ENCODE measurements at places on chromosomes 7 and 10. TPM values are rescaled to one million over a fixed set of nuclear protein-coding genes. Genes with fewer than 3 reads are reported as not detected.
A peak's percentile ranks its signal among the peaks of the same experiment; 100 is the strongest.

DNA sequence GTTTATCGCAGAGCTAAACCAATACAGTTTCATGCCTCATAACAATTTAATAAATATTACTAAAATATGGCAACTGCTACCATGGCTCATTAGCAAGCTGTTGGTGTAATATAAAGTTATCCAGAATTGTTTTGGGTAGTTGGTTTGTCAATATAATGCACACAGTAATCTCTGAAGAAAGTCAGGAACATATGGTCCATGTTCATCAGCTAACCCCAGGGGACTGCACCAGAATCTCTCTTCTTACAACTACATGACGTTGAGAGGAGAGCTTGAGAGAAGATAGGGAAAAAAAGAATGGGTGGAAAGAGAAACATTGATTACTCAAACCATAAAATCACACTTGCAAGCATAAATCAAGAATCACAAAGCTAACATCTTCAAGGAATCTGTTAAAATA is 333.7 kb downstream of the NRG3 start:
- no peaks in the 10 kb centered on the region for H3K27me3 ChIP-seq
- no peak overlapping the region for H3K4me3 ChIP-seq
- no peaks in the 10 kb centered on the region for H3K36me3 ChIP-seq
- H3K4me1 ChIP-seq = no peaks in the 10 kb centered on the region

DNA sequence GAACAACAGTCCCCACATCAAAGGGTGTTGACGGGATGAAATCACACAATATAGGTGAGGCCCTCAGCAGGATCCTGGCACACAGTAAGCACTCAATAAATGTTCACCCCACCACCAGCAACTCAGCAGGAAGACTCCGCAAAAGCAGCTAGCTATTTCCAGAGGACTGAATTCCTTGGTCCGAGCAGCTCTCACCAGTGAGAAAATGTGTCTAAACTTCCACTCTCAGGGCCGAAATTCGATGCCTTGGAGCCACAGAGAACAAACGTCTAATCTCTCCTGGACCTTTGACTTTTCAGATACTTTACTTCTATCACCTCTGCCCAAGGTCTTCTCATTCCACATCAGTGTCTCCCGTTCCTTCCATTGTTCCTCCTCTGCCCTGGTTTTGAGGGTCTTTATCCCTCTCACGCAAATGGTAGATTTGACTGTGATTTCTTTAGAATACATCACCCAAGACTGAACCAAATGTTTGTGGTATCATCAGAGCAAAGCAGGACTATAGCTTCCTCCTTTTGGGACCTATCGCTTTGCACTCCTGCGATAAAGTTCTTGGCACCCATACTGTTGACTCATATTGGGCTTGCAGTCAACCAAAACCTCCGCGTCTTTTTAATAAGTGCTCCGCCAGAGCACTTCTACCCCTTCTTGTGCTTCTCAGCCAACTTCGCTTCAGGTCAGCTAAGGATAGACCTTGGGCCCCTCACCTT is 903 bp upstream of the NT5C2 start:
- H3K36me3 ChIP-seq = peaks cover 38% of the 10 kb centered on the region
- H3K4me3 ChIP-seq = peak overlapping the region; percentile 82
- H3K27me3 ChIP-seq = no peaks in the 10 kb centered on the region
- peak overlapping the region; percentile 93 for H3K27ac ChIP-seq
- no peak for DNase-seq

GRCh38 chr10:75694790-75695189 is 263.4 kb downstream of the LRMDA start:
- H3K36me3 ChIP-seq = no peaks in the 10 kb centered on the region
- H3K27me3 ChIP-seq = peaks cover 14% of the 10 kb centered on the region
- no peak for DNase-seq

- no peak for DNase-seq
- no peaks in the 10 kb centered on the region for H3K36me3 ChIP-seq
- no peak overlapping the region for H3K27ac ChIP-seq
- no peak overlapping the region for H3K4me3 ChIP-seq
- no peaks in the 10 kb centered on the region for H3K4me1 ChIP-seq
- no peaks in the 10 kb centered on the region for H3K27me3 ChIP-seq
These were observed 467.5 kb upstream of the LRRN3 start for GRCh38 chr7:110623436-110623835.

Gene STEAP1B
- 2.6 TPM for total RNA-seq

Gene MAD1L1
- total RNA-seq = 86.0 TPM

All from Calu3 (cell line).